ENCODE measurements at places on chromosomes 1 and 21.

DNA sequence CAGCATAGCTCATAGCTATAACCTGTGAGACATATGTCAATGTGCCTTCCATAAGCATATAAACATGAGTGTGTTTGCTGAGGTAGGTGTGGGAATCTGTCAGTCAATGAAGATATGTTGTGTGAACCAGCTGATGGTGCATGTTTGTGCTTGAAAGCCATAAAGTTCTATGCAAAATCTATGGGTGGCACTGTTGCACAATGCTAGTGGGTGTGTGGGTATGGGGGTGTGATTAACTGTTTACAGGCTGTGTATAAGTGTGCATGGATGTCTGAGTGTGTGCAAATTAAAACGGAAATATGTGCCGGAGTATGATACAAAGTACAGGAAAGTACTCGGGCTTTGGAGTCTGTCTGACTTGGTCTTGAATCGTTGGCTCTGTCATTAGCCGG lies 1.0 kb upstream of the ATP2B4 start:
- peak; percentile 45 for DNase-seq

GRCh38 chr1:11526071-11526895 lies 47.3 kb downstream of the DISP3 start:
- no peak for DNase-seq

GRCh38 chr1:217149791-217150190 lies 426.6 kb upstream of the ESRRG start:
- no peak for DNase-seq

DNA sequence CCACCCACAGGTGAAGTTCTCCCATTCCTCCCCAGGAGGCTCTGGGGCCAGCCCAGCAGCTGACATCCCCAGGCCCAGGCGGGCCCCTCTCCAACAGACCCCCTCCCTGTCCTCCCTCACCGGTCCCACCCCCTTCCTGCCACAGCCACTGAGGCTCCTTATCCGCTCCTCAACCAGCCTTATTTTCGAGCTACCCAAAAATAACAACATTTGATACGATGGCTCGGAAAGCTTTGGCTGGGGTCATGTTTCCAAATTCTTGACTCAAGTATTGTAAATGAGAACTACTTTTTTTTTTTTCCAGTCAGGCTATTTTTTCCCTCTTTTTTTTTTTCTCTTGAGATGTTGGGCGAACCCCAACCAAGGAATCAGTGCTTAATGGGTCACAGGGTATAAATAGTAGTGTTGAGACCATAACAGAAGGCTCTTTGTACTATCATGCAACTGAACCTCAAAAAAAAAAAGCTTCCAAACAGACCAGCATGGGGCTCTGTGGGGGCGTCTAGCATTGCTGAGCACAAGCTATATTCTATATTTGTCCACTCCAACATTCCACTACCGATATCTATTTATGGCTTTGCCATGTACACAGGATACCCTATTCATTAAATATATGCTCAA lies 27.2 kb downstream of the IRF2BP2 start:
- DNase-seq = no peak

GRCh38 chr1:24373044-24373443 lies 40.5 kb downstream of the STPG1 start:
- DNase-seq = no peak

- DNase-seq = no peak
Measured at GRCh38 chr1:219477861-219478260, 135.0 kb downstream of the ZC3H11B start.

GRCh38 chr1:207578796-207579435 lies 66.0 kb upstream of the CR1L start:
- DNase-seq = no peak

GRCh38 chr1:3837685-3838084 lies 19.3 kb downstream of the CEP104 start:
- no peak for DNase-seq

GRCh38 chr1:219812491-219813203 lies 115.7 kb downstream of the SLC30A10 start:
- DNase-seq = no peak

- no peak for DNase-seq
Measured at GRCh38 chr1:47849005-47849521, 148.1 kb downstream of the TRABD2B start.

DNA sequence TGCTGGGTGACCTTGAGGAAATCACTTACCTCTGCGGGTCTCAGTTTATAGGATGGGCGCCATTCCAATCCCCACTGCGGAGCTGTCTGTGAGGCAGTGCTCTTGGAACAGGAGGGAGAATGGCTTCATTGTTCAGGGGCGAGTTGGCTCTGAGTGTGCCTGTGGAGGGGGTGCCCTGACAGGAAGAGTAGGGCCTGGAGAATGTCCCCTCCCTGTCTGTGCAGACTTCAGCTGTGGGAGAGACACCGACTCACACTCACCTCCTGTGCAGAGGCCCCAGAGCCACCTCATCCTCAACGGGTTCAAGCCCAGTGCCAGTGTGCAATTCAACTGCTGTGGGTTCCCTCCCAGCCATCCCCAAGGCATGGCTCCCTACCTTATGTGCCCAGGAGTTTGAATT lies 17.1 kb downstream of the ADORA1 start:
- no peak for DNase-seq

- no peak for DNase-seq
Measured at GRCh38 chr1:151309811-151310323, 17.3 kb downstream of the PI4KB start.
